ENCODE measurements at places on chromosomes 12 and 14. TPM values are rescaled to one million over a fixed set of nuclear protein-coding genes. Genes with fewer than 3 reads are reported as not detected.

DNA sequence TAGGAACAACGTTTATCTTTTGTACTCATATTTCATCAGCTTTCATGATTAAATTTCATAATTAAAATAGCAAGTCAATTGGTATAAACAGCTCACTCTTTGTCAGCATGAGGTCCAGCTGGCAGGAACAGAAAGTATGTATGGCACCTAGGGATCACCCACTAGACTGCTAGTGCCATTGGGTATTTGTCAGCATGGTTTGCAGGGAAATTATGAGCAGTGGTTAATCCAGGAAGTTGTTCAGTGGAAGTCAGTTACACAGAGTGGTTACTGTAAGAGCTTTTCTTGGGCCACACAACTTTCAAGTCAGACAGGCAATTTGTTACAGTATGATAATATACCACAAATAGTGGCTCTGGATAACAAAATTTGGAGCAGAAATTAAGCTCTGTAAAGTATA, 340.3 kb upstream of the RGS6 start:
- DNase-seq, result no peak

DNA sequence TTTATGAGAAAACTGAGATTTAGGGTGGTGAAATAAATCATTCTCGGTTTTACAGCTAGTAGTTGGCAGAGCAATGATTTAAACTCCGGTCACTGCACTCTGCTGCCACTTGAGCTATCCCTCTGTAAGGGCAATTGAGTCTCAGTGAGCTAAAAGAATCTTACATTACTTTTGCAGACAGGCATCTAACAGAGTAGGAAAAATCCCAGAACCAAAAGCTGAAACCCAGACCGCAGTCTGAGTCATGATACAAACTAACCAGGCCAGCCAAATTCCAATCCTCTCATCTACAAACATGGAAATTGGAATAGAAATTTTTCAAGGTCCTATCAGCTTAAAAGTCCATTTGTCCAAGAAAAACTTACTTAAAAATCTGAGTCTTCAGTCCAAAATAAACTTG, 73.7 kb downstream of the ANKS1B start:
- DNase-seq, result peak; percentile 37

Gene HOTAIR
- total RNA-seq, result not detected

DNA sequence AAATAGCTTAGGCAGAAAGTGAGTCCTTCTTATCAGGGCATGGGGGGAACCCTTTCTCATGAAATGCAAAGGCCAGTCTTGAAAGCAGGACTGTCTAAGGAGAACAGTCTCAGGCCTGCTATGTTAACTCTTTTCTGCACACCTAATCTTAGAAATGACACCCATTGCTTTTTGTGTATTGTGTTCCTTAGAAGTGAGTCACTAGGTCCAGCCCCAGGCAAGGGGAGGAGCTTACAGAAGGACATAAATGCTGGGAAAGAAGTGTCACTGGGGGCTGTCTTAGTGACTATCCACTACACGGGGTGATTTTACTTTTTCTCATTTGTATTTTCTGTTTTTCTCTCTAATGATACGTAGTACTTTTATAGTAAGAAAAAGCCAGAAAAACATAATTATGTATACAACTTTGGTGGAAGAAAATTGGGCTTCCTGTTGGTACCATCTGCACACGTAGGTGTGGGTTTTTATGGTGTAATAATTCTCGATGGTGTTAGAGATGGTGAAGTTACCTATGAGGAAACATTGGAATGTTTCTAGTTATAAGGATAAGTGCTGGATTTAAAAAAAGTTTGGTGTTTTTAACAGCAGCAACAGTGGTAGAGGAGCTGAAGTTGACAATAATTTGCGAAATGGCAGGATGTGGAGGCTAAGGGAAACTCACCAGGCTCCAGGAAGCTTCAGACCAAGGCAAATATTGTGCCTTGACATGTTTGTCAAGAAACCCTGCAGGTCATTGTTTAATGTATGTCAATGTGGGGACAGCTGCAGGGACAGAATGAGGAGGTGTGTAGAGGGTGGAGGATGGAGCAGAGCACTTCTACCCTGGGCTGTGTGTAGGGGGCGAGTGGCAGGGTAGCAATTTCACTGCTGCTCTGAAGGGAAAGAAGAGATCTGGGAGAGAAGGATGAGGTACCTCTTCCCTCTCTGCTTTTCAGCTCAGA, 214.9 kb downstream of the KTN1 start:
- DNase-seq, result no peak

- no peak for DNase-seq
Observed at GRCh38 chr14:100409651-100410050, 86.5 kb downstream of the SLC25A47 start.

GRCh38 chr12:7872566-7873319, at the start of gene SLC2A14:
SLC2A14 (minus strand) TSS chr12:7872915; CDS start chr12:7869880, 3,035 bp downstream.
- no peak for DNase-seq

DNA sequence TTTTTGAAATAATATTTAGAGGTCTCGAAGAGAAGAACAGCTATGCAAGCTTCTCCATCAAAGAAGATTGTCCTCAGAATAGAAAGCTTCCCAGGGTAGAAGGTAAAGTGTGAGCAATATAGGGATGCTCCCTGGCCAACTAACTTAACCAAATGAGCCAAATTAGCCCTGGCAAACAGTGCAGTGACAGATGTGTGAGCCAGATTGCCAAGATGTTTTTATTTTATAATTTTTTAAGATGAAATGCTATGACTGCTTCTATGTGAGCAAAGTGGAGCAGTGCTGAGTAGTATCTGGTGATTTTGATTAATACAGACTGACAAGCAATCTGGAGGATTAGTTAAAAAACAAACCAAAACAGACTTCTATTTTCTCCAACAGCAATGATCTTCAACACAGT, 202.1 kb downstream of the NOVA1 start:
- DNase-seq, result no peak

DNA sequence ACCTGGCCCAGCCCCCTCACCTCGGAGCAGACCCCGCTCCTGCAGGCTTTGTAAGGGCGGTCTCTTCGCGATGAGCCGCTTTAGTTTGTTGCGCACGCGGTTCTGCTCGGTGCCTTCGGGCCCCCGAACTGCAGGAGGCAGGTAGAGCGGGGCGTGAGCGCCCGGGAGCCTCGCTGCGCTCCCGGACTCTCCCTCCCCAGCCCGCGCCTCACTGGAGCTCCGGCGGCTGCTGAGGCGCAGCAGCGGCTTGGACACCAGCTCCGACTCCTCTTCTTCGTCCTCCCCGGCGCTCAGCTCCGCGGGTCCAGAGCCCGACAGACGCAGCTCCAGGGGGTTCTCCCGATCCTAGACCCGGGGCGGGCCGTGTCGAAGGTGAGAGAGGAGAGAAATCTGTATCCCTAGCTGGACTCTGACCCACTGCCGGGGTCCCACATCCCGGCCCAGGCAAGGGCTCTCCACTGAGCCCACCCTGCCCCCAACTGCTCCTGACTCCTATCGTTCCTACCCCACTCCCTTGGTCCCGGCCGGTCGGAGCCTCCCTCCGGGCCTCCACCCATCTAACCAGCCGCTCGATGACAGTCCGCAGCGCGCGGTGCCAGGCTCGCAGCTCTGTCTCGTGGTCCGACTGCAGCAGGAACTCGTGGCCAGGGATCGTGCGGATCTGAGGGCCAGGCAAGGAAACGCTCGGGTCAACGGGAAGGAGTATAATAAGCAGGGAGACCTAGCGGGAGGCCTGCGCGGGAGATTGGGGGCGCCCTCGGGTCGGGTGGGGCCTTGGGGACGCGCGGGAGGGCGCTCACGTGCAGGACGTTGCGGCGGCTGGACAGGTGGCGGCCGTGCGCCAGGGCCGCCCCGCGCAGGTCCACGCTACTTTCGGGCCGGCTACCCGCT, 4.2 kb downstream of the ARHGAP9 start:
- no peak for DNase-seq

Gene CCDC38
- total RNA-seq, result 0.73 TPM

DNA sequence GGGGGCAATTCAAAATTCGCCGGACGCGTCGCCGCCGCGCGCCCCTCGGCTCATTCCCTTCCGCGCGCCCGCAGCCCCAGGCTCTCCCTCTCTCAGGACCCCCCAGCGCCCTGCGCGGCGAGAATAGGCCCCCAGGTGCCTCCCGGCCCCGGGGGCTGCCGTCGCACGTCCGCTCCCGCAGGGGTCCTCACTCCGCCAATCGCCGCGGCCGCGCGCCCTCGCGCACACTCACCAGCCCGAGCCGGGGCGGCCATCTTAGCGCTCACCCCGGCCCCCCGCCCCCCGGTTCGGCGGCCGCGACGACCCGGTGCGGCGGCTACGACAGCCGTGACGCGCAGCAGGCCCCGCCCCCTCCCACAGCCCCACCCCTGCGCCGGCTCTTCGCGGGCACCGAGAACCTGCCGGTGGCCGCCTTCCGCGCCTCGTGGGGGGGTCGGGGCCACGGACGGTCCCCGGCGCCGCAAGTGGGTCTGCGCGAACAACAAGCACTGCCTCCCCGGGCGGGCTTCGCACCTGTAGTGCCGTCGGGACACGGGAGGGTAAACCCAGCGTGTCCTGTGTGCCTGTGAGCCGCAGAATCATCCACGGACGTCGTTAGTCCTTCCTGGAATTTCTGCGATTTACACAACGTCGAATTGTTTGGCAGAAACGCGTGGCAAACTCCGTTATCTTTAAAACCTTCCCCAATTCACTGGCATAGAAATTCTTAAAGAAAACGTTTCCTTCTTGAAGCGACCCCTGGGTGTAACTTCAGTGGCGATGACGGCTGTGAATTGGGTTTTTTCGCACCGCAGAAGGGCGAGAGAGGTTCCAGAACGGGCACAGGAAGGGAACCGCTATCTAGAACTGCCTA, 2.5 kb downstream of the USP44 start:
- no peak for DNase-seq

Gene KRT79
- total RNA-seq, result 1.3 TPM

GRCh38 chr14:98928418-98928817, 343.6 kb downstream of the BCL11B start:
- no peak for DNase-seq

Gene MYO1H
- total RNA-seq, result 0.16 TPM

Gene PLD4
- not detected for total RNA-seq

GRCh38 chr12:53928054-53928835, 10.4 kb upstream of the HOXC13 start:
- DNase-seq, result no peak

Gene UNC79
- 0.32 TPM for total RNA-seq
